ENCODE measurements at places on chromosomes 6 and 20.
A peak's percentile ranks its signal among the peaks of the same experiment; 100 is the strongest.

DNA sequence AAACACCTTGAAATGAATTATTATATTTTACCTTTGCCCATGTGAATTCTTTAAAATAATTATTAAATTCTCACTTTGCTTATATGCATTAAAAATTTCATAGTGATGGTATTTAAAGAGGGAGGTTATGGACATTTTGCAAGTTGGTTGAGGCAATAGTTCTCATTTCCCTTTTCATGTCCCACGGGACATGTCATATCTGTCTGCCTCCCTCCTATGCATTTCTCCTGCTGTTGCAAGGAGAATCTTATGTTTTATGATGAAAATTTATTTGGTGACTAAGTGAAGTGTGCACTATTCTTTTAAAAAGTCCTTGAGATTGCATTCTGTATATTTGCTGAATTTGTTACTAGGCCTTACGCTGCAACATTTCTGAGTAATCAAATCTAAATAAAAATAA is 67.2 kb downstream of the UTRN start:
- DNase-seq, result no peak

DNA sequence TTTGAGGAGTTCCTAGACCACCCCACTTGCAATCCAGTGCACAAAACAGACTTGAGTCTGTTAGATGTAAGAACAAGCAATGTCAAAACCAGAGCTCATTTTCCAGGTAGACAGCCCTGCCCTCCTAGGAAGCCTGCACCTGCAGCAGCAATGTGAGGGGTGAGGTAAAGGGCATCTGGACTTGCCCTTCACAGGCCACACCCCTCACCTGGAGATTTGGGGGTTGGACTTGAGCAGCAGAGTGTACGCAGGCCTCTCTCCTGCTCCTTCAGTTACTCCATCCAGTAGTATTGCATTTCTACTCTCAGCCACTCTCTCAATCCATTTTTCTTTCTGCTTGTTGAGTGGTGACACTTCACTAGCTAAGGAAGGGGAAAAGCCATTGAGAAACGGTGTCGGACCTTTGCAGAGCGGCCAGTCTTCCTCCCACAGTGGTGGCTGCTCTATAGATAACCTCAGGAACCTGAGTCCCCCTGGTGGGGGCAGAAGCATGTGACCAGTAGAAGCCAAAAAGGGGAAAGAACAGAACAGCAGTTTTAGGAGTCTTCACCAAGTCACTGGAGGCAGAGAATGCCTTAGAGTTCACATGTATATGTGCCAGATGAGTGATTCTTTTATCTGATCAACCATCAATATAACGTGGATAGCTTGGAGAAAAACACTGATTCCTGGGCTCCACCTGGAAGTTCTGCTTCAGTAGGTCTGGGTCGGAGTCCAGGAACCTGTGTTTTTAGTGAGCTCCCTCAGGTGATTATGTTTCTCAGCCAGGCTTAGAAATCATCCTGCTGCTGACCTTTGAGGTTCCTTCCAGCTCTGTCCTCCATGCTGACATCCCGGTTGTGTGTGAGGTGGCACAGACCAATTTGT is 28.0 kb downstream of the ARFGEF2 start:
- no peak for DNase-seq

DNA sequence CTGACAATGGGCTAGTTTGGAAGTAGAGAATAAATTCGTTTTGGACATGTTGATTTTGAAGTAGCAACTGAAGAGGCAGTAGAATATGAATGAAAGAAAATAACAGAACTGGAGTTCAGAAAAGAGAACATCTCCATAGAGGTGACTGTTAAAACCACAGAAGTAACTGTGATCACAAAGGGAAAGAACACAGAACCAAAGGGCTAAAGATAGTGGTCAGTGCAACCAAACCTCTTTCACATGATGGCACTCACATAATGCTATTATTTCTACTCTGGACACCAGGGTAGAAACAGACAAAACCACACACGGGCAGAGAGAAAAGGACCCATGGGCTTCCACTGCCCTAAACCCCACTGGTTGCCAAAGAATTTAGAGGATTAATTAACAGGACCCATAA is 58.5 kb downstream of the CDK19 start:
- DNase-seq, result no peak

DNA sequence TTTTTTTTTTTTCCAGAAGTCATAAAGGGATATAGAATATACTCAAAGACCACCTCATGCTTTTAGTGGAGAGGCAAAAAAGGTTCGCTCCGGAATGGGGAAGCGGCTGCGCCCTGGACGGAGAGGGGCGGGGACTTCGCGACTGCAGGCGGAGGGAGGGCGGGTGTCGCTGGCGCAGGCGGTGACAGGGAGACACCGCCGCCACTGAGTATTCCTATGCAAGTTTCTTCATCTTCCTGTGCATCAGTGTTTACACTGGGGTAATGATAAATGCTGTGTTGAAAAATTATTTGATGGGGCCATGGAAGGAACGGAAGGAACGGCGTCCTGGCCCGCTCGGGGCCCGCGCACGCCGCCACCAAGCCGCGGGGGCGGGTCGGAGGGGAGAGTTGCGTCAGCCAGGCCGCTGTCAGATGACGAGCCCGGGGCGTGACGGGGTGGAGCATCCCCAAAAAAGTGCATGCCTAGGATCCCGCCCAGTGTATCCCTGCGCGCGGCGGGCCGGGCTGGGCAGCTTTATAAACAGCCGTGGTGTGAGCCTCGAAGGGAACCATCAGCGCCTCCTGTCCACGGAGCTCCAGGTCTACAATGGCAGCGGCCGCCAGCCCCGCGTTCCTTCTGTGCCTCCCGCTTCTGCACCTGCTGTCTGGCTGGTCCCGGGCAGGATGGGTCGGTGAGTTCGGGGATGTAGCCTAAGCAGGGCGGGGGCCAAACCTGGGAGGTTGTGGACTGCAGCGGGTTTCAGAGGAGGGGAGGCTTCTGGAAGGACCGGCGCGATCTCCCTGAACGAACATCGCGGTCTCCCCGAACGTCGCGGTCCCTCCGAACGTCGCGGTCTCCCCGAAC is at the start of gene ULBP1:
Gene ULBP1, plus strand, starts transcription at position 482 of the 846 bp plus-strand sequence. Its CDS starts 107 bp downstream, at position 589.
- peak; percentile 83 for DNase-seq

DNA sequence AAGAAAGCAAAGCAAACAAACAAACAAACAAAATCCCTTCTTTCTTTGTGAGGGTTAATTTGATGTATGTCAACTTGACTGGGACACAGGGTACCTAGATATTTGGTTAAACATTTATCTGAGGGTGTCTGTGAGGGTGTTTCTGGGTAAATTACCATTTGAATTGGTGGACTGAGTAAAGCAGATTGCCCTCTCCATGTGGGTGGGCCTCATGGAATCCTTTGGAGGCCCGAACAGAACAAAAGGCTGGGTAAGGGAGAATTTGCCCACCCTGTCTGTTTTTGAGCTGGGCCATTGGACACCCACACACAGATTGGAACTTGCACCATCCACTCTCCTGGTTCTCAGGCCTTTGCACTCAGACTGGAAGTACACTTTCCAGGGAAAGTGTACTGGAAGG is 628.8 kb upstream of the CITED2 start:
- no peak for DNase-seq

DNA sequence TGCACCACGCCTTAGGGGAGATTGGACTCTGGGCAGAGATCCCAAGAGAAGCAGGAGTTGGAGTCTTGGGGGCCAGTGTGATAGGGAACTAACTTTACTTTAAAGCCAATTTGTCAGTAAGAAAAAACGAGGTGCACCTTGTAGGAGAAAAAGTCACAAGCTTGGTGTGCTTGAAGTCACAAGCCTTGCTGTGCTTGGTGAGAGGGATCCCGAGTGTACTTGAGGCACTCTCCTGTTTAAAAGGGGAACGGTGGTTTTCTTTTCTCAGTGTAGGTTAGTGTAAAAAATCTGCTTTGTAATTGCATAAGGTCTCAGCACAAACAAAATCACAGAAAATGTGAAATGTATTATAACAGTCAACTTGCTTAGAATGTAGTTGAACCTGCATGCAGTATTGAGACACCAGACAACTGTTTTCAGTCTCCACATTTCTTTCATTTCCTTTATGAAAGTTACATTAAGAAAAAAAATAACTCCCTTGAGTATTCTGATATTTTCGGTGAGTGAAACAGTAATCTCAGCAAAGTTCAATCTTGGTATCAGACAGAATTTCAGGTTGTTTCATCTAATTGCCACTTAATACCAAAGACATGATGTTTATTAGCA is 111.1 kb upstream of the DUSP22 start:
- no peak for DNase-seq

- no peak for DNase-seq
These were observed 35.0 kb upstream of the CD93 start for GRCh38 chr20:23120936-23121750.

- peak; percentile 50 for DNase-seq
These were observed 5.4 kb downstream of the CCN5 start for GRCh38 chr20:44720621-44720996.

GRCh38 chr6:129494099-129494498 is 215.9 kb downstream of the ARHGAP18 start:
- DNase-seq, result no peak

- no peak for DNase-seq
These were observed 105.2 kb upstream of the TRAF3IP2 start for GRCh38 chr6:111710911-111711310.

DNA sequence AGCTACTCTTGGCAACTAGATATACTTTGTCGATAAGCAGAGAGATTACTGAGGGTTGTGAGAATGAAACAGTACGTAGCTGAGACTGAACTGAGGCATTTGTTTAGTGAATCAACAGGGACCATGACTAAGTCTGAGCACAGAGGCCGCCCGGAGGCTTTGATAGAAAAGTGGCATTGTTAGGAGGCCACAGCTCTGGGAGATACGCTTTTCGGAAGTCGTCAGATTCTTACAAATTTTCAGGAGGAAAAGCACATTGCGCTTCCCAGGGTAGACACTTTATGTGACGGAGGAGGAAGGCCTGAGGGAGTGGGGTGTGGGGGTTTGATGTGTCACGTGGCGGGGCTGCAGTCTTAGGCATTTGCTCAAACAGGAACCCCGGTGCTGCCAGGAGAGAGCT is 69.4 kb downstream of the PSMG4 start:
- no peak for DNase-seq

DNA sequence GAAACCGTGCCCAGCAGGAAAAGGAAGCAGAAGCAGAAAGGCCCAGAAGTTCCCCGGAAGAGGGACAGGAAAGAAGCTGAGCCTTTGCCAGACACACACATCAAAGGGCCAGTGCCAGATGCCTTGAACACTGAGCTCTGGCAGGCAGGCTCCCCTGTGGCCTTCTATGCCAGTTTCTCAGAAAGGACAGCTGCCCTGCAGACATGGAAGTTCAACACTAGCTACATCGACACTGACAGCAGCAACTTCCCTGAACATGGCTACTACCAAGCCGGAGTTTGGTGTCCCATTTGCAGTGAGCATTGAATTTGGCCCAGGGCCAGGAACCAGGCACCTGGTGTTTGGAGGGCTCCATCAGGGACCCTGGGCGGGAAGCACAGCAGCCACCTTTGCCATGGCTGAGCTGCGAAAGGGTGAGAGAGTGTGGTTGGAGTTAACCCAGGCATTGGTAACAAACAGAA is 8.0 kb upstream of the RAET1E start:
- no peak for DNase-seq

DNA sequence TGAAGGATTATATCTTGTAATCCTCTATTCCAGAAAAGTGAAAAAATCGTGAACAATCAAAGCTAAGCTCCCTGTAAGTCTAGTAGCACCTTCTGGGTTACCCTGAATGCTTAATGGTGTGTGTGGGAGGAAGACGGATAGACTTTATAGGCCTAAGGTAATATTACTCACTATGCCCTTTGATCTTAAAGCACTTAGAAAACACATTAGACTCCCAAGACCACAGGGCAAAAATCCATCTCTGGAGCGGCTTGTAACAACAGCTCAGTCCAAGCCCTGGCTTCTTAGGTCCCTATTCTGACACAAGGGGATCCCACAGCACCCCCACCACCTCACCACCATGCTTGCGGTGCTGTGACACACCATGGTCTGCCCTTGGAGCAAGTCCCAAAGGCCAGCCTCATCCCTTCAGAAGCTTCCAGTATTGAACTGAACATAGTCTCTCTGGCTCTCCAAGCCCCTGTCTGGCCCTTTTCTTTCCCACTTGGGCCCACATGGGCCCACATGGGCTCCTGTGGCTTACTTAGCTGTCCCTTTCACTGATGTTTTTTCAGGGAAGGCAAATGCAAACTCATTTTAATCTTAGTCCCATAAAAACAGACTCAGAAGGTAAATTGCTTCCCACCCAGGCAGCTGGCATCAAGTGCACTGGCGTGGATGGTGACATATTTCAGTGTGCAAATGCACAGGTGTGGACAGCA is 28.3 kb downstream of the C6orf132 start:
- no peak for DNase-seq

- DNase-seq, result no peak
These were observed 608.4 kb upstream of the SYNCRIP start for GRCh38 chr6:86251106-86251505.

- DNase-seq, result no peak
These were observed 148.7 kb downstream of the OPRM1 start for GRCh38 chr6:154187714-154188113.

- DNase-seq, result no peak
These were observed 9.5 kb upstream of the CDKN1A start for GRCh38 chr6:36669002-36669401.

- peak; percentile 38 for DNase-seq
These were observed 122.6 kb downstream of the HIVEP2 start for GRCh38 chr6:142822383-142822782.

DNA sequence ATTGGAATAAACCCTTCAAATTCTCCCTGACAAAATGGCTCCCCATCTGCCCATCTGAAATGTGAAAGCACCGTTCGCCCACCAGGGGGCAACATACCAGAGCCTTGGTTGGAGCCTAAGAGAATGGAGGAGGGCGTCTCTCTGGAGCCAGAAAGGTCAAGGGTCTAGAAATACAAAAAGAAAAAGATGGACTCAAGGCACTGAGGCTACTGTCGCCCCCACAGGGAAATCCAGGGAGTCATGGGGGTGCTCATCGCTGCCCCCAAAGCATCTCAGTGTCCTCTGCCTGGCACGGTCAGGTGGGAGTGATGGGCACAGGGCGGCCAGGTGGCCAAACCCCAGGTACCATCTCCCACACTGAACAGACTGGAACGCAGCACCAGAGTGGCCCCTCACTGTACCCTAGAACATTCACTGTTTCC is 136.3 kb downstream of the ZMYND8 start:
- no peak for DNase-seq

GRCh38 chr6:116280161-116280932 is 617 bp upstream of the TSPYL1 start:
- no peak for DNase-seq

DNA sequence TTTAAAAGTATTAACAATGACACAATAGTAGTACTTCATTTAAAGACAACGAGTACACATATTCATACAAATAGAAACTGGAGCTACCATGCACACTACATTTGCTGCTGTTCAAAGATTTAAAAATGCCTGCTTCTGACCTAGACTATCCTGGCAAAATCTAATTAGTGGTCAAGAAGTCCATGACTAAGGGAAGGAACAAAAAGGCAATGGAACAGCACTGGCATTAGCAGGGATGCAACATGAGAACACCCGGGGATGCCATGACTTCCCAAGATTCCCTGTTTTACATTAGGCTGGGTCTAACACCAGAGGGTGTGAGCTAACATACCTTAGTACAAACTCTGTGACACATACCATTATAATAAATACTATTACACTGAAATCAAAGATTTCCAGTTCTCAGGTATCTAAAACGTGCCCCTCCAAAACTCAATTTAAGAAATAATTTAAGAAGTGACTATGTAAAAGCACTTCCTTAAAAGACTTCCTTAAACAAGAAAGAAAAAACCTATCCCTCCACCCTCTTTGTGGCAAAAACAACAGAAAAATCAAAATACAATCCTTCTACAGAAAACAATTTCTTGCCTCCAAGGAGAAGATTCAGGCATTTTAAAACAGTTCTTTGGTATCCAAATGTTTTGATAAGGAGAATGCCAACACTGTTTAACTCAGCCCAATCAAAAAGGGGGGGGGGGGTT is 25.5 kb downstream of the CHD6 start:
- no peak for DNase-seq

- peak; percentile 77 for DNase-seq
These were observed 207.4 kb downstream of the DLL1 start for GRCh38 chr6:170083236-170084051.
